ENCODE measurements at places on chromosomes 4 and X.

DNA sequence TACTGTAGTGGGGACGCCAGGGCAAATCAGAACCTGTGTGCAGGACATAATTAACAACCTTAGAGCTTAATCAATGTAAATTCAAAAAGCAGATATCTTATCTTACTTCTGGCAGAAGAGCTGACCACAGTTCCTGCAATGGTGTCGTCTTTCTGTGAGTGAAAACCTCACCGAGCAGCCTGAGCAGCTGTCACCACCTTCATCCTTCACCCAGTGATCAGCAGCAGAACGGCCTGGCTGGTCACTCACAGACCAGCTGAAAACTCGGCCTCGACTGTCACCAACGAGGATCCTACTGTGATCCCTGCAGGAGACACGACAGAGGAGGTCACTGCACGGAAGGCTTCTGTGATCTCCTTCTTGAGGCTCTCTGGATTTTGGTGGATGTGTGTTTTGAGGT, 94.2 kb downstream of the CDS1 start:
- no peak for DNase-seq

DNA sequence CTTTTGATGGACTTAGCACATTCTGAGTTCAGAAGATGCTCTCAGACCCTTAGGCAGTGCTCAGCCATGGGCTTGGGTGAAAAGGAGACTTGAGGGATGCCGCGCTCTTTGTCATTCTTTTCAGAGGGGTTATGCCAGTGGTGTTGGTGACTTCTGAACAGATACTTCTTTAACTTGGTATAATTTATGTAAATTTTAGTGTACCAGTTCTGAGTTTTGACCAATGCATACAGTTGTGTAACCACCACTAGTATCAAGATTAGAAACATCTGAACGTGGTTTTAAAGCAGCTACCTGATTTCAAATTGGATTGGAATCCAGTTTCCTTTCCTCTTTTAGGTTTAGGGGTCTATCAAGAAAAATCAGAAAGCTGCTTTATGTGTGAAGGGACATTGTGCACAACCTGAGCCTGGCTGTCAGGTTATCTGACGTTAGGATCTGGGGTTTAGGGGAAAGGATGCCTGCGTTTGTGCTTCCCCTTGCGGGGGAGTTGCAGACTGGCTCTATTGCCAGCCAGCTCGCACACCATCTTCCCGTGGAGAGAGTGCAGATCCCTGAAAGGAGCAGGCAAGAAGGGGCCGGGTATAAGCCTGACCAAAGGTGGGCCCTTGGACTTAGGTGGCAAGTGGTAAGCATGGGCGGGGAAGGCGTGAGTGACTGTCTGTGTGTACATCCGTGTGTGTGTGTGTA, 19.0 kb downstream of the SMS start:
- no peak for DNase-seq

- DNase-seq, result no peak
Measured at GRCh38 chrX:72258174-72258573, 18.9 kb downstream of the RPS4X start.

- DNase-seq, result no peak
Measured at GRCh38 chrX:96538104-96538725, 146.4 kb upstream of the DIAPH2 start.

GRCh38 chr4:14920237-14920636, 82.0 kb upstream of the CPEB2 start:
- DNase-seq, result no peak

DNA sequence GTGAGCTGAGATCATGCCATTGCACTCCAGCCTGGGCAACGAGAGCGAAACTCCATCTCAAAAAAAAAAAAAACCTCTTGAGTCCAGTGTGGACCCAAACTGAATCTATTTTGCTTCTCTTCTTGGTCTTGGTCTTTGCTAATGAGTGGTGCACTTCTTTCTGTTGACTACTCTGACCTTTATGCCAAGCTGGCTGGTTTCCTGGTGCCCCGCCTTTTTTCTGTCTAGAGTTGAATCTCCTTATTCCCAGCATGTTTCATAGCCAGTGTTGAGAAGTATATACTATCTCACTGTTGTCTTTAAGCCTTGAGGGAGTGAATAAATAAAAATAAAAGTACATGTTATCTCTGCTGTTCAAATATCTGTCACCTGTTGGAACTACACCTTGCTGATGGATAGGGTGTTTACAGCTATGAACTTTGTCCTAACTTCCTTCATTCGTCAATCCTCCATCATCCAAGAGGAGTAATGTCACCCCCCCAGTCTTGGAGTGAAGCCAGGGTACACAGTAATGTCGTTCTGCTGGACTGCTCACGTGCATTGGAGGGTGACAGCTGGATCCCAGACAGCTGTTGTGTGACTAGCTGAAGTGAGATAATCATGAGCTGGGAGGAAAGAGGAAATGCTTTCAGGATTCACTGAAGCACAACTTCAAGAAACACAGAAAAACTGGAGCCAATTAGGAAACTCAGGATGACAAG, 99.3 kb upstream of the PRKG2 start:
- DNase-seq, result no peak

GRCh38 chr4:100367451-100367850, 150.4 kb downstream of the EMCN start:
- no peak for DNase-seq

GRCh38 chrX:143873343-143873742, 10.5 kb upstream of the UBE2NL start:
- DNase-seq, result no peak

DNA sequence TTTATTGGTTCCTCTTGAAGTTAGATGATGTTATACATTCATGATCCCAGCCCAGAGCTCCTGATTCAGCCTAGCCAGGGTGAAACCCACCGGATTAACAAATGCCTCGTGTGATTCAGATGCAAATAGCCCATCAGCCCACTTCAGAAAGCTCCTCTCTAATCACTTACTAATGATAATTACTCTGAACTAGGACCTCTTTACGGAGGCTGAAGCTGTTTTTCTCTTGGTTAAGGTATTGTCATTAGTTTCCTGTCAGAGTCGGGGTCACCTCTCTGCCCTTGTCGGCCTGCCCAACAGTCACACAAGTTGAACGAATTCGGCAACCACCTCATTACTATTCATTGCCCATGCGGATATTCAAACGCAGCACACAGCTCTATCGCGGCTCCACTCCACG, 36.6 kb downstream of the ZFP42 start:
- DNase-seq, result no peak

DNA sequence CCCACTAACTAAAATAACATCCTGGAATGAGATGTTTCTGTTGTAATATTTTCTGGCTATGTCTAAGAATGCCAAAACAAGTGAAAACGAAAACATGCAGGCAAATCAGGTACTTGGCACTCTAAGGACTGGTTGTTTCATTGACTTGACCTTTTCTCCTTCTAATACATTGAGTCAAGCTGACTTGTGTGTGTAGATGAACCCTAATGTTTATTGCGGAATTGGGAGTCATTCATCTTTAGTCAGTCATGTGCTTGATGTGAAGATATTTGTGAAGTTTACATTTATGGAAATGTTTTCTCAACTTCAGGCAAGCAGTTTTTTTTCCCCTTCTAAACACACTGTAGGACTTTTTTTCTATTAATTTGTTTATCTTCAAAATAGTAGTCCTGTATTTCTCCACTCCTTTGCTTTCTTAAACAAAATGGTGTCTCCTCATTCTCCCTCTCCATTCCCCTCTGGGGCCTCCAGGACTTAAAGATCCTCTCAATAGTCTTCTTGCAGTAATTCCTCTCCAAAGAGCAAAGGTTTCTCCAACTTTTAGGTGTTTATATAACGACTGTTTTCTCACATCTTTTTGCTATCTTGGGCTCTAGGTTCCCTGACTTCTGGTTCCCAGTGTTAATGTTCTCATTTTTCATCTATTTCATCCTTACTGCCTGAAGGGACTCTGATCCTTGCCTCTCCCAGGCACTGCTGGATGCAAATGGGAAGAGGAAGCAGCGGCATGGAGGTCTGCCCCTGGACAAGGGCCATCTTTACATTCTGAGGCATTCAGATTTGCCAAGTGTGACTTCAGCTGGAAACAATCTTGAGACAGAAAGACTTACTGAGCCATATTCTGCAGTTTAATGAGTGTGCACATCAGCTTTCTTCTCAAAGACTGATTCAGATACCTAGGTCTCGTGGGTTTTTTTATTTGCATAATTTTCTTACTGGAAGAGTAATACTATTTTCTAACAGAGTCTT, 166.4 kb downstream of the ARHGAP6 start:
- no peak for DNase-seq

- no peak for DNase-seq
Measured at GRCh38 chr4:42768125-42768748, 111.3 kb upstream of the ATP8A1 start.

DNA sequence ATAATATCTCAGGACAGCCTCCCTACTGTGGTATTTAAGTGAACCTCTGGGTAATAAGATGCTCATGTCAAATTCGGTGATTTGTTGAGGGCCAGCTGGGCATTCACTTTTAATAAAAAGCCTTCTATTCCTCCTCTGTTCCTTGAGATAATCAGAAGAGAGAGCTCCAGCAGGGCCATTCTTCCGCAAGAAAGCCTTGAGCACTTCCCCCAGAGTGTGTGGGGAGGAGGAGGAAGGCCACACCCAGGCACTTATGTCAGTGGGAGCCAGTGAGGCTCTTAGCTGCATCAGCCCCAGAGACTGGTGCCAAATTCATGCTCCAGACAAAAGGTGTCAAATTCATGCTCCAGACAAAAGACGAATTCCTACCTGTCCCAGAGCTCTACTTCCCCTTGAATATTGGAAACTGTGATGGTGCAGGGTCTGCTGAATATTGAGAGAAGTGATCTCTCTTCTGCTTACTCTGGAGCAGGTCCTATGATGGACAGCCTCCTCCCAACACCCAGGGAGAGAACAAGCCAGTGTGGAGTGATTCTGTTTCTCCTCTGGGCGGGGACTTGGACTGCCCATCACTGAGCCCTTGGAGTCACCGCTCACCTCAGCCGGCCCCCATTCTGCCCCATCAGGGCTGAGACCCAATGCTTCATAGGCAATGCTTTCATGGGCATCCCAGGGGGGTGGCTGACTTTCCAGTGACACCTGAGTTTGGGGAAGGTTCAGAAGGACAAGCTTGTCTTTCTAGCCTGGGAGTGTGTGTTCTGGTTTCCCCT, 68.1 kb downstream of the FHDC1 start:
- no peak for DNase-seq

- no peak for DNase-seq
Measured at GRCh38 chr4:156473151-156473550, 498.4 kb downstream of the PDGFC start.

DNA sequence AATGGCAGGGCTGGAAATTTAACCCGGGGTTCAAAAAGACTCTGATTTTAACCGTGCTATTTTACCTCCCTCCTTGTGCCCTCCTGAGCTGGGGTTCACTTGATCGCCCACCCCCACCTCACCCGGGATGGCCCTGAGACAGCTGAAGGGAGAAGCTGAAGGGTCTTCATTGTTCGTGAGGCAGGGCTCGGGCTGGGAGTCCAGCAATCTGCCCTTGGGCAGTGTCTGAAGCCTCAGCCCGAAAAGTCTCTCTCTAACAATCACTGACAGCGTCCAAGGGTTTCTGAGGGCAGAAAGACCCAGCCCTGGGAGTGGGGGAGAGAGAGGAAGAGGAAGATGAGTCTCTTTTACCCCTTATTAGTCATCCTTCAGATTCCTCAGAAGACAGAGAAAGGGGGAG, 39.4 kb upstream of the PHOX2B start:
- DNase-seq, result no peak

DNA sequence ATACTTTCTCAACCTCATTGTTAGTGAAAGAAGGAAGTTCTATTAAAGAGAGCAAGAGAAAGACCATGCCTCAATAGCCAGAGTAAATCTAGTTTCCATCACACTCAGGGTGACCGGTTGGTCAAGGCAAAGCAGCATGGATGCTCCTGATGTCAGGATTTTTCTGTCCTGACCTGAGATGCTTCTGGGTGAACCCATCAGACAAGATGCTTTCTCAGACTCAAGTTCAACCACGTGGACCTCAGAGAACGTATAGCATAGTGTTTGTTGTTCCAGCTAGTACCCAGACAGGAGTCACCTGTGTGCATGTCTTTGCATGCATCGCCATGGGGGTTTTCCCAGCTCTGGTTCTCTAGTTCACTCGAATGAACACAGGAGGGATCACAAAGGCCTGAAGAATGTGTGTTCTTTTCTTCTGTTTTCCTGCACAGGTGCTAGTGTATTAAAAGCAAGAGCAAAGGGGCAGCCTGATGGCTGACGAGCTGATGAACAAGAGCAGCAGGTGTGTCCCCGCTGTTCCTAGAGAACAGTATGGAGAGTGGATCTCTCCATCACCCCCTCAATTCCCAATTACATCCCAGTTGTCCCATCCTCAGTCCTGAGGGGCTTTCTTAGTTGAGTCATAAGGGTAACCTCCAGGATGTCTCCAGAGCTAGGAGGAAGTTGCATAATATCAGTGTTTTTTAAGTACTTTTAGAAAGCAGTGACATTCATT, 110.5 kb upstream of the ENPP6 start:
- DNase-seq, result no peak

DNA sequence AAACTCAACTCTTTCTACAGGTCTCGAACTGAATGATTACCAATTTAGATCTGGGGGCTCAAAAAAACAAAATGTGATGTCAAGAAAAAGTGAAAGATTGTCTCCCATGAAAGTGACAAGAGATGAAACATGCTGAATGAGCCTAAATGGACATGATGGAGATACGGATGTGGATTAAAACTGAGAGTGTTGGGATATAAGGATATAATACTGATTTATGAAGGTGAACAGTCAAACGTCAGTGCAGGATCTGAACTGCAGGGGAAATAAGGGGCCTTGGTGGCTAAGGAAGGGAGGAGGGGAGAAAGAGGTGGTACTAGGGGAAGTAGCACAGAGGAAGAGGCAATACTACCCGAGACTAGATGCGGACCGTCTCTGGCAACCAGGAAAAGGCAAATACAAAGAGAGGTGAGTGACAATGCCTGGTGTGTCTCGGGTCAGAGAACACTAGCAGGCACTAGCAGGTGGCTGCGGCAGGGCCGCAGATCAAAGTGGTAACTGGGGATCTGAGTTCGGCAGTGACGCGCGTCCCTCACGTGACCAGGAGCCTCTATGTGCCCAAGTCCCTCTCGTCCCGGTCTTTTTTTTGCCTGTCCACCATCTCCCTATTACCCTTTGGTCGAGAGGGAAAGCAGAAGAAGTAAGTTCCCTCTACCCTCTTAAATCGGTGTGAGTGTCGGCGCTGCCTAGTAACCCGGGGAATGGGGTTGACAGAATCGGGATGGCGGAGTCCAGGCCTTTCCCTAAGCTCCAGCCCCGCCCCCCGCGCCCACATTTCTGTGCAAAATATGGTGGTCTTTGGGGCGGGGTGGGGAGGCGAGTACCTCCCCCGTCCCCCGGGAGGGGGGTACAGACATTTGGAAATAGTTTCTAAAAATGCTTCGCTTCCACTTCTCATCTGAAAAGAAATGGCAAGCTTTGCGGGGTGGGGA, at the start of gene TCEAL1:
Gene TCEAL1 (plus strand): TSS at position 590 of the 932 bp plus-strand sequence. CDS start 942 bp downstream, outside the sequence.
- peak; percentile 39 for DNase-seq

DNA sequence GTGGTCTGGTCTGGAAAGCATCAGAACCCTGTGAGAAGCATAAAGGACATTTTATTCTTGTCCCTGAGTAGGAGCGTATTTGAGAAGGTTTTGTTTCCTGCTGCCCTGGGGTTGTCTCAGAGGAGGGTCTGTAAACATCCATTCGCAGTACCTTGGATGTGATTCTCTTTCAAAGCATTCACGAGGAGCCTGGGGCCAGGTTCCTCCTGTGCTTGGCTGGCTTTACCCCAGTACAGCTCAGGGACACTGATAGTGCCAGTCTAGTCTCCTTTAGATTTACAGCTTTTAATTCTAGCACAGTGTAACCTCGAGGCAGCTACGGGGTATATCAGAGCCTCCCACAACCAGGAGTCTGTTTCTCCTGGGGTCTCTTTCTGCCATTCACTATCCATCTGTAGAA, 2.7 kb downstream of the CLRN2 start:
- no peak for DNase-seq

Measured in lower leg skin (tissue), 4 donors.